PC-3 (cell line): ENCODE measurements at places on chromosomes 13 and 19.

- peak; percentile 18 for DNase-seq
Measured at GRCh38 chr13:31050486-31051400, 111.0 kb downstream of the HSPH1 start.

DNA sequence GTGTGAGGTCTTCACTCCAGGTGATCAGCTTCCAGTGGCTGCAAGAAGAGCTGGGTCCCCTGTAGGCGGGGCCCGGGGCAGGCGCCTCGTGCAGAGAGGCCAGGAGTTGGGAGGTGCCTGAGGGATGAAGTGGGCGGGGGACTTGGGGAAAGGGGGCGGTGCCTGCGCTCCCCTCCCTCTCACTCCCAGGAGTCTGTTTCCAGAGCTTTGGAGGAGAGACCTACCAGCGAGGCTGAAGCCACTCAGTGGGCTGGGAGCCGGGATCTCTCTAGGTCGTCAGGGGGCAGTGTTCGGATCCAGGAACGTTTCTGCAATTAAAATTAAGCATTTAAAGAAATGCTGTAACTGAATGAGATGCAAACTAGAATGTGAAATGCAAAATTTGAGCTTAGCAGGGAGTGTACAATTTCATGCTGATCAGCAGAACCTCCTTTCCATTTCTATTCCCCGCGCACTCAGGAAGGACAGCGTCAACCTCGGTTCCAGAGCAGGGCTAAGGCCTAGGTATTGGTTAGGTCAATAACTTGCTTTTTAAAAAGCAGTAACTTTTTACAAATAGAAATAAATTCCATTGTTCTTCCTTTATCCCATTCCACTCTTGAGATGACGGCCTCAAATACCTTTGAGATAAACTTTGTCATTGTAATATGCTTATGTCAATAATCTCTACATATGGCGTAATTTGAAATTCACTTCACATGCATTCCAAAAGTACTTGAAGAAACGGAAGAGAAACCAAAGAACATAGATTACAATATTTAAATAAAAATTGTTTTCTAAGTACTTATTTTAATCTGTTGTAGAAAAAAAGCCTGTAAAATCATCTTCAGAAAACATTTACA is 11.6 kb downstream of the ZNF160 start:
- DNase-seq = no peak

DNA sequence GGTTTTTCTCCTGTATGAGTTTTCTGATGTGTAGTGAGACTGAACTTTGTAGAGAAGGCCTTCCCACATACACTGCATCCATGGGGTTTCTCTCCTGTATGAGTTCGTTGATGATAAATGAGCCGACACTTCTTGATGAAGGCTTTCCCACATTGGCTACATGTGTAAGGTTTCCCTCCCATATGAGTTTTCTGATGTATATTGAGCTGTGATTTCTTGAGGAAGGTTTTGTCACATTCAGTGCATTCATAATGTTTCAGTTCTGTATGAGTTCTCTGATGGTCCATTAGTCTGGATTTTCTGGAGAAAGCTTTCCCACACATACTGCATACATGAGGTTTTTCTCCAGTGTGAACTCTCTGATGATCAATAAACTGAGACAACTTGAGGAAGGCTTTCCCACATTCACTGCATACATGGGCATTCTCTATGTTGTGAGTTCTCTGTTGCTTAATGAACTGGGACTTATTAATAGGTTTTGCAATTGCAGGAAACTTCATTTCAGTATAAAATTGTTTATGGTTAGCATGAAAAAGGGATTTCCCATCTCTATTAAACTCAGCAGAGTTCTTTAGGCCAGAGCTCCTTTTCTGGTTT is 7.5 kb upstream of the ZNF350 start:
- DNase-seq = no peak

DNA sequence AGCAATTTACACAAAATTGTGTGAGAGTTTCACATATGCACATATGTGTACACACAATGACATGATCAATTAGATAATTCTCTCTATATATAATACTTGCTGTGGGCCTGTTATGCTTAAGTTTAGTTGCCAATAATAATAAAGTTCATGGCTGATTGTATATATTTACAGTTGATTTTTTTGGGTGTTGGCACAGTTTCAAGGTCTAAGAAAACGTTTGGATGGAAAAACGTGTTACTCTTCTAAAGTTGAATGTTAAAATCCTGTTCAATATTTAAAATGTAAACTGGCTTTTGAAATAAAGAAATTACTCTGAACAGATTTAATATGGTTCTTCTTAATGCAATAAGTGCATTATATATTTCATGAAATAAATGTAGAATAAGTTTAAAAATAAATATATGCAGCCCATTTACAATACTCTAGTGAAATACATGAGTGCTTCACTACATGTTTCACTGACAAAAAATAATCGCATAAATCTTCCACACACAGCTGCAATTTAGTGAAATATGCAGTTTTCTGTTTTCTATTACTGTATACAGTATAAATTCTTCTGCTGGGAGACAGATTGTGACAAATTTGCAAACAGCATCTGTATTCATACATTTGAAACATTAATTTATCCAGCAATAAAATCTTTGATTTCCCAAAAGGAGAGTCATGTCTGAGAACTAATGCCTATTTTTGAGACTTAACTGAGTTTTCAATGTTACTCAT is 586.9 kb upstream of the KLHL1 start:
- no peak for DNase-seq

GRCh38 chr19:33374236-33374714 is 766 bp downstream of the CEBPG start:
- peak; percentile 13 for DNase-seq

DNA sequence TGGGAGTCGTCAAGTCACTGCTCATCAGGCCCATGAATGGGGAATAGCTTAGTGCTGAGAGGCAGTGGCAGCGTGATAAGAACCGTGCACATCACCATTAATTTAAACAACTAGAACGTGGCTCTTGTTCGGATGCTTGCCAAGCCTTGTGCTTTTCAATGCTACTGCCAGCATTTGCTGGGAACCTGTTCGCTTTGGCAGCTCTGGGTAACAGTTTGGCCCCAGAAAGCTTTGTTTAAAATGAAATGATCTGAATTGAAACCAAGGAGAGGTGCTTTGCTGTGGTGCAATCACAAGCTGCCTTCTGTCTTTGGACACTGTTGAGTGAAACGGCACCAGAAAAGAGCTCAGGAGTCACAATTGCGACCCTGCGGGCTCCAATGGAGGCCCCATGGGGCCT is 53.5 kb upstream of the OLFM4 start:
- no peak for DNase-seq

DNA sequence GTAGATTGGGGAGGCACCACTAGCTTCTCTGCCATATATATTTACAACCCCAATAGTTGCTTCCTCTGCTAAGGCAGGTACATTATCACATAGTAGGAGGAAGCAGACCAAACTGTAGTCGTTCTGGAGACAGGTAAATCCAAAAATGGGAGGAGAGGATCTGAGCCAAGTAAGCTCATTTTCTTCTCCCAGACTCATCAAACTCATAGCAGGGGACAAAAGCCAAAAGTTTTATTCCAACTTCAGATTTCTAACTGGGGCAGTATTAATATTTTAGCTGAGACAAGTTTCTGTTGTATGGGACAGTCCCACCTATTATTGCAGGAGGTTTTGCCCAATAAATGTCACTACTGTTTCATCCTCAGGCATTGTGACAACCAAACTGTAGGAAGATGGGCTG is 7.8 kb upstream of the IGSF23 start:
- no peak for DNase-seq

DNA sequence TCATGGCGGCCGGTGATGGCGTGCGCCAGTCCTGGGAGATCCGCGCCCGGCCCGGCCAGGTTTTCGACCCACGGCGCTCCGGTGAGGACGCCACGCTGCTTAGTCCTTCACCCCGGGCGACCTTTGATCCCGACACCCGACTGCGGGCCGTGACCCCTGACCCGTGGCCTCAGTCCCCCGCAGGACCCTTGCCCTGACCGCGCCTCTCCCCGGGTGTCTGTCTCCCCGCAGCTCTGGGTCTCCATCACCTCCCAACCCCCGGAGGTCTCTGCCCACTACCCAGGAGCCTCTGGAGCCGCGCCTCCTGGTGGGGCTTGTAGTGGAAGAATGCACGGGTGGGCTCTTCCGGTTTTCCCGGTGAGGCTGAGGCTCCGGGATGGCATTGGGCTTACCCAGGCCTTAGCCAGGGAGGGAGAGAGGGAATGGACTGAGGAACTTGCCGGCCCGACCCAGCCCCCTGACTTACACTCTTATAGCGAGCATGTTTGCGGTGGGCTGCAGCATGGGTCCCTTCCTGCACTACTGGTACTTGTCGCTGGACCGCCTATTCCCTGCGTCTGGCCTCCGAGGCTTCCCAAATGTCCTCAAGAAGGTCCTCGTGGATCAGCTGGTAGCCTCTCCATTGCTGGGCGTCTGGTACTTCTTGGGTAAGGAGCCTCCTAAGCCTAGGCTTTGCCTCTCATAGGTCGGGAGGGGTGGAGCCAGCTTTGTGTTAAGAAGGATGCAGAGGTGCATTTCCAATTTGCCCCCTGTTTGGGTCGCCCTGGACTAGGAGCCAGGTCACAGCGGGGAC is 566 bp downstream of the MPV17L2 start:
- DNase-seq = peak; percentile 24

GRCh38 chr13:33249894-33250293 is 35.7 kb downstream of the STARD13 start:
- DNase-seq = no peak

GRCh38 chr13:70051531-70051930 is 56.1 kb upstream of the ATXN8OS start:
- no peak for DNase-seq

DNA sequence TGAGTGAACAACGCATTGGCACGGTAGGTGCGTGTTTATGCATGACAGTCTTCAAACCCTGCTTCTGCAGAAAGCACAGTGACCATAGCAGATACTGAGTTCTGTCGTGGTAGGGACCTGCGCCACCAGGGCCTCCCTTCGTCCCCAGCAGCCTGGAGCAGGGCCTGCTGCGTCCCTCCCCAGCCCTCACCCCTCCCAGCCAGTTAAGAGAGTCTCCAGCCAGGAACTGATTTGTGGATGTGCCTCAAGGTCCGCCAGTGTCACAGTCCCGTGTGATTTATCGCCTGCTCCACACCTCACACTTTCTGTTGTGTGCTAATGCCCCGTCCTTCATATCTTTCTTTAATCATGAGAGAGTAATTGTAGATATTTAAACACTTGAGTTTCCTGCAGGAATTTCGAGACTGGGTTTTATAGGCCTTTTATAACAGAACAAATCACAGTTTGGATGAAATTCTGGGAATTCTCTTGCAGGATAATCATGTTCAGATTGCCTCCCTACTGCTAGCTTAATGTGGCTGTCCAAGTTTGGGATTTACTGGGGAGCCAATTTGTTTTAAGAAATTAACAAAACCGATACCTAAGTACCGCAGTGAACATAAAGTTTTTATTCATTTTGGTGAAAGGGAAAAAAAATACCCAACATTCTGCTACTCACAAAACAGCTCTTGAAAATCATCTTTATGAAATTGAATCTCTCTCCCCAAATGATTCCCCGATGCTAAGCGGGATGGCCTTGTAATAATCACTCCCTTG is 438.6 kb downstream of the TSHZ3 start:
- DNase-seq = no peak

GRCh38 chr19:38670921-38671398 is 23.5 kb downstream of the ACTN4 start:
- no peak for DNase-seq

- DNase-seq = no peak
Measured at GRCh38 chr19:21604951-21605476, 99.6 kb downstream of the ZNF429 start.

- peak; percentile 4 for DNase-seq
Measured at GRCh38 chr13:45728759-45729158, 26.6 kb downstream of the CBY2 start.

DNA sequence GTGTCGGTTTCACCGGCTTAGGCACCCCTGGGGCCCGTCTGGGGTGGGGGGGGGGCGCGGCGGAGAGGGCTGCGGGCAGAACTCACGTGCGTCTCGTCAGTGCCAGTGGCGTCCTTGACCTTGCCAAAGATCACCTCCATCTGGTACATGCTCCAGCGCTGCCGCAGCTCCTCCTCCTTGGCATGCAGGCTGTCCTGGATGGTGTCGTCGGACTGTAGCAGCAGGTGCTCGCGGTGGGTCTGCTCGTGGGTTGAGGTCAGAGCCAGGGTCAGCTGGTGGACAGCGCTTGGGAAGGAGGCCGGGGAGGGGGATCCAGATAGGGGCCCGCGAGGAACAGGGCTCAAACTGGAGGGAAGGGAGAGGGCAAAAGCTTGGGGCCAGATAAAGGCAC is 4.7 kb upstream of the RGL3 start:
- no peak for DNase-seq
